CD4-positive, alpha-beta T cell treated with Interferon alpha-2 for 1 hour (primary cell): ENCODE measurements at places on chromosomes 11 and 22.
A peak's percentile ranks its signal among the peaks of the same experiment; 100 is the strongest.

GRCh38 chr11:34948696-34949095 lies 32.3 kb downstream of the PDHX start:
- no peak for DNase-seq

GRCh38 chr11:118659314-118659952 lies 20.0 kb downstream of the TREH start:
- DNase-seq, result peak; percentile 83

DNA sequence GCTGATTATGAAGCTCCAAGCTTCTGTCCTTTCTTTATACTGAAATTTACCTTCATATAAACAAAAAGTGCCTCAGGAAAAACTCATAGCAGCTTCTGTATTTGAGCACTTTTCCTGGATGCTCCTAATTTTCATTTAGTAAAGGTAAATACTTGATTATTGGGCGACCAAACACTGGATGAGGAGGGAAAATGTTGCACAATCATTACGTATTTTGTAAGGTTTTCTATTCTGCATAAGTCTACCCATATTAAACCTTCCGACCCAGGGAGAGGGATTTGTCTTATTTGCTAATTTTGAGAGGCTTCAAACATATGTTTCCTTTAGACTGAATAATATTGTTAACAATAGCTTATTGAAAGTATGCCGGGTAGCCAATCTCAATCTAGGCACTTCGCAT lies 4.3 kb upstream of the SLC6A5 start:
- no peak for DNase-seq

DNA sequence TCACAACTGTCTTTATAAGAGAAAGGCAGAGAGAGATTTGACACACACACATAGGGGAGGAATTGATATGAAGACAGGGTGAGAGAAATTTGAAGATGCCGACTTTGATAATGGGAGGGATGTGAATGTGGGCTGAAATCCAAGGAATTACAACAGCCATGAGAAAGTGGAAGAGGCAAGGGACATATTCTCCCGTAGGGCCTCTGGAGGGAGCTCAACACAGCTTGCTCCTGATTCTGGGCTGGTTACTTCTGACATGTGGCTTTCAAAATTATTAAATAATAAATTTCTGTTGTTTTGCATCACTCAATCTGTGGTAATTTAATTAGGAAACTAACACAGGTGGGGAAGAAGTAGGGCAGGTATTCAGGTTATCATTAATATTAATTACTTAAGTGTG lies 282.9 kb downstream of the LUZP2 start:
- DNase-seq, result no peak

DNA sequence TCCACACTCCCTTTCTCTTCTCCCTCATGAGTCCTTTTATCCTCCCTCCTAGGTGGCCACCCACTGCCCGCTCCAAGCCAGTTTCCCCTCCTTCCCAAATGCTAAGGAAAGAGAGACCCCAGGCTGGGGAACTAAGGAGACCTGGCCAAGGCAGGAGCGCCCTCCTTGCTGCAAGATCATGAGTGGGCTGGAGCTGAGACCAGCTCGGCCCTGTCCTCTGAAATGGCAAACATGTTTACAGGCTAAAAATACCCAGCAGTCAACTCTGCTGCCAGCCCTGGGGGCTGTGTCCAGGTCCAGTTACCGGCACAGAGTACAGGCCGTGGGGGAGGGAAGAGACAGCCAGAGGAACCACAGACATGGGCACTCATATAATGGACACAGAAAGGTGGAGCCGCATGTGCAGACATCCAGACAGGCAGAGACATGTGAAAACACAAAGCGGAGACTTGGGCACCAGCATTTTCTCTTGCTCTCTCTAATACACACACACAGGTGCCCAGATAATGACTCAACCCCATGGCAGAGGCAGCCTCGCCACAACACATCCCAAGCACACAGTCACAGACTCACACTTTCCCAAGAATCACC lies 1.2 kb upstream of the AHNAK start:
- no peak for DNase-seq

- DNase-seq, result no peak
Measured at GRCh38 chr11:61035526-61035835, 64.0 kb downstream of the CD6 start.

DNA sequence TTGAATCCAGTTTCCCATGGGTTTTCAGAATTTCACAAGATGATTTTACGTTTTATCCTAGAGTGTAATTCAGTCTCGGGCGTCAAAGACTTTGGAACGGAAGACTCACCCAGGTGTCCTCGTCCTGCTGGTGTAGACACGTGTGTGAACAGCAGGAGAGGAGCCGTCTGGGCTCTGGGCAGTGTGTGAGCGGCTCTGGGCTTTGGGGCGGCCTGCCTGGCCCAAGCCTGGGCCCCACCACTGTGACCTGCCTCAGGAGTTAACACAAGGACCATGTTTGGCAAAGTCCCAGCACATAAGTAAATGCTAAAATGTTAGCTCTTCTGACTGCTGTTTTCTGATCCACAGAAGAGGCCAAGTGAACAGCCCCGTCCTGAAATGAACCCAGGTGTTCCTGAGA lies 1093.3 kb downstream of the BRD1 start:
- no peak for DNase-seq

DNA sequence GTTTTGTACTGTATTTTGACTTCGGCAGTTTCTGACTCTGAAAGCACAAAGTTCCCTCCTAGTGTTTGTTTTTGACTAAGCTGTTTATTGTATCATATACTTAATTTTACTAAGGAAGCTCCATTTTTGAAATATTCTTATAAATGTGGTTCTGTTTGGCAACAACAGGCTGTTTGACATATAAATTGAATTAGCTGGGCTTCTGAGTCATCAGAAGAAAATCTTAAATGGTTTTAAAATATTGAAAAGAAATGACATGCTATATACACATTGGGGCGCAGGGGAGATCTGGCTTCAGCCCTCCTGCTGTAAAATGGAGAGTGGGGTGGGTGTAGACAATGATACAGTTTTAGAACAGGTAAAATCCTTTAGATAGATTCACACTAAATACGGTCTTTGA lies 38.6 kb downstream of the SHISA8 start:
- no peak for DNase-seq

DNA sequence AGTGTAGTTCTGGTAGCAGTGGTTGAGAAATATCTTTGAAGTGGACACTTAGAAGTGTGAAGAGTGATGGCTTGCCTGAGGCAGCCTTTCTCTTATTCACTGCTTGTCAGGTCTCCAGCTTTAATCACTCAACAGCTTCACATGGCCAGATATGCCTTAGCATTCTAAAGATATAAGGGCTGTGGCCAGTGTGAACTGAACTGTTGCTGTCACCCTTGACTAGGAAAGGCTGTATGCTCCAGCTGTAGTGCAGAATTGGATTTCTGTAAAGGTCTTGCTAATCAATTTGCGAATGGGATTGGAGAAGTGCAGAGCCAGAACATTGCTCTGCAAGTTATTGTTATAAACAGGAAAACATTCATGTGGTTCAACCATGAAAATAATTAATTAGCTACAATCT lies 266.7 kb downstream of the TMEM135 start:
- no peak for DNase-seq

DNA sequence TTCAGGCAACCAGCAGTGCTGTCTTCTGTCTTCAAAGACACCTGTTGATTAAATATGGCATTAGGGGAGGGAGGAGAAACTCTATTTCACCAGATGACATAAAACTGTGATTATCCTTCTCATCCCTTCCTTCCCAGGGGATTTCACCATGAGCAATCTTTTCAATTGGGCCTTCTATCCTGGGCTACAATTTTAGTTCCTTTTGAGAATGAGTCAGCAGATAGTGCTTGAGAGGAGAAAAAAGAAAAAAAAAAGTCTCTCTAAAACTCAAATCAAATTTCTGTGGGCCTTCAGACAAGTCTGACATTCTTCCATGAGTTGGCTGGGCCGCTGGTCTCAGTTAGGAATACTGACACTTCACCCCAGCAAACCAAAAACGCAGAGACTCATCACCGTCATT lies 7.2 kb downstream of the FLI1 start:
- DNase-seq, result no peak

GRCh38 chr22:45208993-45209838 lies 31.5 kb downstream of the KIAA0930 start:
- DNase-seq, result no peak

- DNase-seq, result peak; percentile 85
Measured at GRCh38 chr22:31286360-31287255, 5.7 kb downstream of the PIK3IP1 start.

- no peak for DNase-seq
Measured at GRCh38 chr11:34145073-34145472, 39.6 kb downstream of the NAT10 start.

DNA sequence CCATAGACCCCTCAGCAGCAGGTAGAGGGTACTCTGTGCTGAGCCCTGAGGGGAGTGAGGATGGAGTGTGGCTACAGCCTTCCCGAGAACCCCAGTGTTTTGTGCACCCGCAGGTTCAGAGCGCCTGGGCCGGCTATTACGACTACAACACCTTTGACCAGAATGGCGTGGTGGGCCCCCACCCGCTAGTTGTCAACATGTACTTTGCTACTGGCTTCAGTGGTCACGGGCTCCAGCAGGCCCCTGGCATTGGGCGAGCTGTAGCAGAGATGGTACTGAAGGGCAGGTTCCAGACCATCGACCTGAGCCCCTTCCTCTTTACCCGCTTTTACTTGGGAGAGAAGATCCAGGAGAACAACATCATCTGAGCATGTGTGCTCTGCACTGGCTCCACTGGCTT lies 5.6 kb upstream of the TIRAP start:
- no peak for DNase-seq

GRCh38 chr22:49007013-49007653 lies 820.5 kb downstream of the BRD1 start:
- DNase-seq, result no peak

DNA sequence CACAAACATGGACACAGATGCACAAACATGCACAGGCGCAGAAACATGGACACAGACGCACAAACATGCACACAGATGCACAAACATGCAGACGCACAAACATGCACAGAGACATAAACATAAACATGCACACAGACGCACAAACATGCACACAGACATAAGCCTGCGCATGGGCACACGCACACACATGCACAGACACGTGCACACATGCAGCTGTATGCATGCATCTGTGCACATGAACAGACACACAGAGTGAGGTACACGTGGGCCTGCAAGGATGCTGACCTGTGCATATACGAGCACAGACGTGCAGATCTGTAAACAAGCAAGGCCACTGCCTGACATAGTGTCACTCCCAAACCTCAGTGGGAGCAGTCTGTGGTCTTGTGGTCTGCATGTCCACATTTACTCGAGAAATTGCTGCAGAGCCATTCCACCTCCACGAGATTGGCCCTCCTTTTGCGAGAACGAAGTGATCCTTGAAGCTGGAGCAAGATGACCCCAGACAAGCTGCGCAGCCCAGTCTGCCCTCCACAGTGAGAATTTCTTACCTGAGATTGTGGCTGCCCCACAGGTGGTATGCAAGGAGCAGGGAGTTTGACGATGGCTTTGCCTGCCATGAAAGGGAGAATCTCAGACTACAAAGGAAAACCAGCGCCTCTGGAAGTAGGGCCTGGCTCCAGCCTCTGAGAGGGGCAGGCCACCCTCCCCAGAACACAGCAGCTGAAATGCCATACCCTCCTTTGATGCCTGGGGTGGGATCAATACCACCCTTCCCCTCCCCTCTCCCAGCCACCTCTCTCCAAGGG lies 299.9 kb downstream of the BRD1 start:
- no peak for DNase-seq

DNA sequence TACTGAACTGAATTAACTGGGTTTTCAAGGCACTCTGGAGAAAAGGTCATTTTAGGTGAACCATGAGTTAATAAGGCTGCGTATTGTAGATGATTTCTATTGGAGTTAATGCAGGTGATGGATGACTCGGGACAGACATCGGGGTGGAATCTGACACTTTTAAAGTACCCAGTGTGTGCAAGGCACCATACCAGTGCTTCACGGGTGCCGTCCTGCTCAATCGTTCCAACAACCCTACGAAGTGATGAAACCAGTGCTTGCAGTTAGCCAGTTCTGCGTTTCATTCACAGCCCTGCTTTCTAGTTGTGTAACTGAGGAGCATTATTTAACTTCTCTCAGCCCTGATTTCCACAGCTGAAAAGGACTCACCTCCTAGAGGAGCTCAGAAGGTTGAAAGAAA lies 216.5 kb downstream of the BARX2 start:
- no peak for DNase-seq

- DNase-seq, result peak; percentile 53
Measured at GRCh38 chr11:3849297-3849874, 6.1 kb upstream of the STIM1 start.

DNA sequence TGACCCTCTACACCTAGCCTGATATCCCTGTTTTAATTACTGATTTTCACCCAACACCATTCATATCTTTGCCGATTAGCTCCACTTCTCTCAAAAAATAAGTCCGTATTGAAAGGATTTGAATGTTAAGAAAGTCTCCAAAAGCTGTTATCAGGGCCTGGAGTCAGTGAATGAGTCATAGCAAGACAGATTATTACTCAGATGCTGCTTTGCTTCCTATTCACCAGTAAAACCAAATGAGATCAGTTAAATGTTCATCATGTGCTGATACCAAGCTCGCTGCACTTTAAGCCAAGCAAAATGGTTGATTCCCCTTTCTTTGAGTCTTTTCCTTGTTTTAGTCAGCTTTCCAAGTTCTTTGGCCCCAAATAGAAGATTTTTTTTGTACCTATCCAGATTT lies 228.4 kb downstream of the FAT3 start:
- DNase-seq, result no peak

GRCh38 chr22:44244265-44244822 lies 63.6 kb downstream of the PARVG start:
- DNase-seq, result no peak

DNA sequence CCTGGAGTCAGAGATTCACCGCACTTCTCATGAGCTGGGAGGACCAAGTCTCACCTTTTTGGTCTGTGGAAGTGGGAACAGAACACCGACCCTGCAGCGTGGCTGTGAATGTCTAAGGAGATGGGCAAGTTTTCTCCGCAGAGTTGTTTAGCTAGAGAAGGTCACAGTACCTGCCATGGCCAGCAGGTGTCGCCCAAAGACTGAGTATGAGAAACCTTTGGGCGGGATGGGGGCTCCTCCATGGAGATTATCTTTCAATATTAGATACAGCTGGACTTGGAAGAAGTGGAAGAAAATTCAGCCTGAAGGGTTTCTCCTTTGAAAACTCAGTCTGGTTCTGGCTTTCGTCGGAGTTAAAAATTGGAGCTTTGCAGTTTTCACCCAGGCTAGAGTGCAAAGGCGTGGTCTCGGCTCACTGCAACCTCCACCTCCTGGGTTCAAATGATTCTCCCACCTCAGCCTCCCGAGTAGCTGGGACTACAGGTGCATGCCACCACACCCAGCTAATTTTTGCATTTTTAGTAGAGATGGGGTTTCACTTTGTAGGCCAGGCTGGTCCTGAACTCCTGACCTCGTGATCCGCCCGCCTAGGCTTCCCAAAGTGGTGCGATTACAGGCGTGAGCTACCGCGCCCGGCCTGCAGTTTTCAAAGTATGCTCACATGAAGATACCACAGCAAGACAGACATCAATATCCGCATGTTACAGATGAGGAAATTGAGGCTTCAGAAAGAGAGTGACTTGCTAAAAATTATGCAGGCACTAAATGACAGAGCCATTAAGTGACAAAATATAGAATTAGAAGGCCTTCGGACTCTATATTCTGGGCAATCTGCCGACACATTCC lies 10.7 kb upstream of the DSCAML1 start:
- DNase-seq, result peak; percentile 67
